ENCODE measurements at places on chromosomes 6 and 20. TPM values are rescaled to one million over a fixed set of nuclear protein-coding genes. Genes with fewer than 3 reads are reported as not detected.

Gene ADAM33
- 229 TPM for total RNA-seq

Gene WFDC10B
- total RNA-seq = 0.32 TPM

Gene RSPH4A
- total RNA-seq = 0.97 TPM

Gene PMEPA1
- 16.8 TPM for total RNA-seq

Gene NKX2-4
- not detected for total RNA-seq
